ENCODE measurements at places on chromosomes 11 and 22.
A peak's percentile ranks its signal among the peaks of the same experiment; 100 is the strongest.

- DNase-seq, result no peak
Observed at GRCh38 chr22:38016182-38017151, 32.1 kb upstream of the SOX10 start.

DNA sequence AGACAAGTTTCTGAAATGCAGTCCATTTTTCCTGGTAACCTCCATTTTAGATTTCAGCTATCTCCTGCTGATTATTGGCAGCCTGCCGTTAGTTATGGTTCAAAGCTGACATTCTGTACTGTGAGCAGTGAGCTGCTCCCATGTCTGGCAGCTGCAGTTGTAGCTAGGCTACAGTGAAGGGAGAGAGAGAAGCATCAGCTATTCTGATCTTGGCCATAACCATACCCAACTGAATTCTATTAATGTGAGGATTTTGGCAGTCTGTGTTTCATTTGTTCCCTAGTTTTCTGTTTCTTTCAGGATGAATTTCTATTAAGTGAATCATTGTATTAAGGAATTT lies 33.4 kb downstream of the SIK2 start:
- peak; percentile 20 for DNase-seq

DNA sequence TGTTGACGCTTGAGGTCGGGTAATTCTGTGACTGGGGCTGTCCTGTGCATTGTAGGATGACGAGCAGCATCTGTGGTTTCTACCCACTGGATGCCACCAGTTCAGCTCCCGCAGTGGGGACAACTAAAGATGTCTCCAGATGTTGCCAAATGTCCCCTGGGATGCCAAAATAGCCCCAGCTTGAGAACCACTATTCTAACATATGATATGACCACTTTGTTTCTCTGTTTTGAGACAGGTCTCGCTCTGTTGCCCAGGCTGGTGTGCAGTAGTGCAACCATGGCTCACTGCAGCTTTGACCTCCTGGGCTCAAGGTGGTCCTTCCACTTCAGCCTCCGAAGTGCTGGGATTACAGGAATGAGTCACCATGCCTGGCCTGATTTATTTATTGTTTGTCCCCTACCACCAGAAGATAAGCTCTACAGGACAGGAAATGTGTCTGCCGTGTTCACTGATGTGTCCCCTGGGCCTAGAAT lies 4.4 kb upstream of the MEN1 start:
- DNase-seq, result no peak

DNA sequence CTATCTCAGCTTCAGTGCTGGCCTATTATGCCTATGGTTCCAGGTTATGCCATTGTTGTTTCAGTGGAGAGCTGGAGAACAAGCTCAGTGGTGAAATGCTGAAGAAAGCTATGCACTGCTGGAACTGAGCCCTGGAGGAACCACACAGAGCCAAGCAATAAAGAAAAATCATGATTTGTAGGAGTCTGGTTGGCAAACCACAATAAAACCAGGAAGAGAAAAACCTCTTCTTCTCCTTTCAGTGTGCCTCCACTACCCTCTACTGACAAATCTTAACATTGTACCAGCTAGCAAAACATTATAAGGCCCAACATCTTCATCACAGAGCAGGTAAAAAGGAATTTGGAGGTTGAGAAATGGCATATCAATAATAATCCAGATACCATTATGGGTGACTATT lies 5.3 kb downstream of the OR51F2 start:
- no peak for DNase-seq

- no peak for DNase-seq
Observed at GRCh38 chr22:23499845-23500500, 80.1 kb downstream of the IGLL1 start.

DNA sequence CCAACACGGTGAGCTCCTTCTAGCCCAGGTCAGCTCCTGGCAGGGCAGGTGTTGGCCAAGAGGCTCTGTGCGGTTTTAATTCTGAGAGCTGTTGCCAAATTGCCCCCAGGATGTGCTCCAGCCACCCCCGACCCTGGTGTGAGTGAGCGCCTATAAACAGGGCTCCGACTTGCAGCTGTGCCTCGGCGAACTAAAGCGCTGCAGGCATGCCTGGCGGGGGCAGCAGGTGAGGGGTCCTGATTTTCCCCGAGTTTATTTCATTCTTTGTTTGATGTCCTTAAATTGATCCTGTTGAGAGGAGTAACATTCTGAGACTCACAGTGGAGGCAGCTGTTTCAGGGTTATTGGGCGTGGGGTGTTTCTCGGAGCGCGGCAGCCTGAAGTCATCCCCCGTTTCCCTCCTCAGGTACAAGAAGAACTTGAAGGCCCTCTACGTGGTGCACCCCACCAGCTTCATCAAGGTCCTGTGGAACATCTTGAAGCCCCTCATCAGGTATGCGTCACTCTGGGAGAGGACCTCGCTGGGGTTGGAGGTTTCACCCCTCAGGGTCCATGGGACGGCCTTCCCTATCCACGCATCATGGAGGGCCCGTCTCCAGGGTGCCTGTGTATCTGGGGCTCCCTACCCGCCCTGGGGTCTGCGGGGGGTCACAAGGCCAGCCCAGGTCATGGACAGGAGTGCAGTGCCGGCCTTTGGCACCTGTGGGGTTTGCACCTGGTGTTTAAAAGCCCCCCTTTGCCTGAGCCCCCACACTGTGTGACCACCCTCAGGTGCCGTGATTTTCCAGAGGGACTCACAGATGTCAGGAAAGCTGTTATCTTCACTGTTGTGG lies 62.1 kb downstream of the ARHGAP8 start:
- DNase-seq, result no peak

DNA sequence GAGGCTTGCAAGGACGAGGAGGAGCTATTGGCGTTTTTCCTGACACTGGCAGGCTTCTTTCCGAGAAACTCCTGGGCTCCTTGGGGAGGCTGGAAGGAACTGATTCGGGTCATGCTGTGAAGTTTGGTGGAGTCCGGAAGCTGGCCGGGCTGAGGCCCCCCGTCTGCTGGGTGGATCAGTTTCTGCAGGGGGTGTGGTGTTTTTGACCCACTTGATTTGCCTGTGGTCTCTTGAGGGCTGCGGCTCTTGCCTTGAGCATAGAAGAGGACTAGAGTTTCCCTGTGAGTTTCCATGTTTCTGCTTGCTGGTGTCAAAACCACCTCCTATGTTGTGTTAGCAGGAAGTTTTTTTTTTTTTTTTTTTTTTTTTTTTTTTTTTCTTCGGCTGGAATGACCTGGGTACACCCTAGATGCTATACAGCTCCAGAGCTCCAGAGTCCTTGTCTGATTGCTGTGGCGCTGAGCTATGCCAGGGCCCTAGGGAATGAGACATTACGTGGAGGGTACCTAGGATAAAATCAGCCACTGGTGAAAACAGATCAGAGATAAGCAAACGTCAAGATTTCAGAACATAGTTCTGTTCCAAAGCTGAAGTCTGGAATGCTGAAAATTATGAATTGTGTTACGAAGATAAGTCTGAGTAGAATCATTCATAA lies 728 bp downstream of the TBC1D22A start:
- DNase-seq, result no peak

DNA sequence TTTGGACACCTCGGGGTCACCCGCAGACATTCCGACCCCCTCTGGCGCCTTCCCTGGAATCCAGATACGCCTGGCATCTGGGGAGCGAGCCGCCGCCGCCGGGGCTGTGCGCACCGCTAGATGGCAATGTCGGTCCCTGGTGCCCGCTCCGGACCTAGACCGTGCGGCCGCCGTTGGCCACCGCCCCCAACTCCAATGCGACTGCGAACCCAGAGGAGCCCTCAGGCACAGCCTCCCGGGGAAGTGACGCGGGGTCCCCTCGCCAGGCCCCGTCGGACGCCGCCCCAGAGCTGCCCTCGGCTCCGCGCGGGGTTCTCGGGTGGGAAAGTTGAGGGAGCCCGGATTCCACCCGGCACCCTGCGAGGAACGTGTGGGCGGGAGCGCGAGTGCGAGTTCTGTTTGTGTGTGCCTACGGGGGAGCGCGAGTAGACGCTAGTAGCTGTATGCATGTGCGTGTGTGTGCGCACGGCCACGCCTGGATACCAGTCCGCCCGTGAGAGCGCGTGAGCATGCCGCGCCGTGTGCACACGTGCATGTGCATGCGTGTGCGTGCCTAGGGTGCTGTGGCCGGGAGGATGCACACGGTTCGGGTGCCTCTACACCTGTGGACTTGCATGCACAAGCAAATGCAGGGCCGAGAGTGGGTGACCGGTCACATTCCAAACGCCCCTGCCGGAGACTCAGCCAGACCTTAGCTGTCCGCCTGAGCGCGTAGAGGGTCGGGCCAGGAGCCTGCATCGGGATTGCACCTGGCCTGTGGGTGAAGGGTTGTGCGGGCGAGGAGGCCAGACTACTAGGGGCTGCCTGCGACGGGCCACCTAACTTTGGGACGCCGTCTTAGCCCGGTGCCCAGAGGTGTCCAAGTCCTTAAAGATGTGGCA lies 1.9 kb downstream of the CHRM4 start:
- peak; percentile 83 for DNase-seq

GRCh38 chr22:16819249-16819648 lies 6.0 kb downstream of the XKR3 start:
- DNase-seq, result no peak

DNA sequence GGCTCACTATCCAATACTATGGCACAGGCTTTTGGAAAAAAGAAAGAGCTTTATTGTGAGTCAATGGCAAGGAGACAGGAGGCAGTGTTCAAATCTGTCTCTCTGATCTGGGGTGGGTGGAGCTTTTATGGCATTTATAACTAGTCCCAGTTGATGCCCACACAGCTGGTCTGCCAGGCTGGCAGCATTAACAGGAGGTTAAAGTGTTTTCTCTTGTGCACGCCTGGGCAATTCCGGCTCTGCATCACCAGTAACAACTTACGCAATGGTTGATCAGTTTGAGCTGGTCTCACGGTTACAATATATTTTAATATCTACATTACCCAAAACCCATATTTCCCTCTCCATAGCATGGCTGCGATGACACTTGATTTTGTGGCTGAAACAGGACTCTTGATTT lies 15.1 kb upstream of the SMIM38 start:
- no peak for DNase-seq

GRCh38 chr11:64619811-64620380 lies 28.9 kb downstream of the SLC22A12 start:
- peak; percentile 66 for DNase-seq

GRCh38 chr22:25447067-25447685 lies 117.3 kb upstream of the GRK3 start:
- peak; percentile 25 for DNase-seq

DNA sequence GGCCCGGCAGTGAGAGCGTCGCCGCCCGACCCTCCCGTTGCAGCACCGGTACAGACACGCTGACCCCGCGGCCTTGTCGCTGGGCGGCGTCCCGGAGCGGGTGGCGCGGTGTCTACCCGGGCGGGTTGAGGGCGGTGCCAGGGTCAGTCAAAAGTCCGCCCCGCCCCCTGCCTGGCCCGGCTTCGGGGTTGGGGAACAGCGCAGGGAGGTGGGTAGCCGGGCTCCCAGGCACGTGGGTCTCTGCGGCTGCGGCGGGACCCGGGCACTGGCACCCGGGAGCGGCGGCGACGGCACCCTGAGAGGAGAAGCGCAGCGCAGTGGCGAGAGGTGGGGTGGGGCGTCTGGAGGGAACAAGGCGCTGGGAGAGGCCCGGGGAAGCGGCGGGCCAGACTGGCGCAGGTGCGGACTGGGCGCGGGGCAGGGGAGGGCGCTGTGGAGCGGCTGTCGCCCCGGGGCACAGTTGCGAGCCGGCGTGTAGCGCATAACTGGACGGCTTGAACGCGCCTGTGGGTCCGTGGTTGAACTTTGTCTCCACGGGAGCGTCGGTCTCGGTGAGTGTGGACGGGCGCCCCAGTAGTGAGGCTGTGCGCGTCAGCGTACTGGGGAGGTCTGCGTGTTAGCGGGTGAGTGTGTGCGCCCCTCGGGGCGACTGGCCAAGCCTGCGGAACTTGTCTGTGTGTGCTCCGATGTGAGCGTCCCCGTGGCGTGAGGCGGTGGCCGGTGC lies at the start of gene P2RY2:
Gene P2RY2, plus strand, starts transcription at position 176 of the 724 bp plus-strand sequence. CDS start 15,879 bp downstream, outside the sequence.
- DNase-seq, result peak; percentile 69

- no peak for DNase-seq
Observed at GRCh38 chr22:45993841-45994240, 16.9 kb upstream of the WNT7B start.

DNA sequence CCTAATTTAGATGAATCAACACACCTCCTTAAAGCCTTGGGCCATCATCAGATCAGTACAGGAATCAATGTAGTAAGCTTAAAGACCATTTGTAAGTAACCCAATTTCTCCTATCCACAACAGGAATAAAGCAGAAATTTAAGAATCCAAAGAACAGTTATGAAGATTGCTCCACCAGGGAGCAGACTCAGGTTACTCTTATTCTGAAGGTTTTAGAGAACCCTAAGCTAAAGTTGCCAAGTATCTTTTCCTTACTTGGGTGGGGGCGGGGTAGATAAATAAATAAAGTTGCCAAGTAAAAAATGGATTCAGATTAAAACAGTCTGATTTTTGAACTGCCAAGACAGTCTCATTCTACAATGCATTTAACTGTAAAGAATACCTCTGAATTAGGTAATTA lies 18.1 kb downstream of the CKAP5 start:
- no peak for DNase-seq

DNA sequence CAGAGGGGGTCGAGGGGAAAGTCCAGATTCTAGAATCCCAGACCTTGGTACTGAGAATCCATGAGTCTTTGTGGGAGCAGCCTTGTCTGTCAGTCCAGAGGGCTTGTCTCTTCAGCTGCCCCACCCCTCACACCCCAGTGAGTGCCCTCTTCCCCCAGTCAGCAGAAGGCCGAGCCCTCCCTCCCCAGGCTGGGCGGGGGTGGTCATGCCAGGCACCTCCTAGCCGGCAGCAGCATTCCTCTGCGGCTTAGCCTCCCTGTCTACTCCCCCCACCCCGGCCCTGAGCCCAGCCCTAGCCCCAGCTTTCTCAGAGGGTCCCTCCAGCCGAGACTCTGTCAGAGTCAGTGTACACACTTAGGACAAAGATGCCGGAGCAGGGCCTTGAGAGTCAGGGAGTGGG lies 4.6 kb downstream of the SOX10 start:
- no peak for DNase-seq

DNA sequence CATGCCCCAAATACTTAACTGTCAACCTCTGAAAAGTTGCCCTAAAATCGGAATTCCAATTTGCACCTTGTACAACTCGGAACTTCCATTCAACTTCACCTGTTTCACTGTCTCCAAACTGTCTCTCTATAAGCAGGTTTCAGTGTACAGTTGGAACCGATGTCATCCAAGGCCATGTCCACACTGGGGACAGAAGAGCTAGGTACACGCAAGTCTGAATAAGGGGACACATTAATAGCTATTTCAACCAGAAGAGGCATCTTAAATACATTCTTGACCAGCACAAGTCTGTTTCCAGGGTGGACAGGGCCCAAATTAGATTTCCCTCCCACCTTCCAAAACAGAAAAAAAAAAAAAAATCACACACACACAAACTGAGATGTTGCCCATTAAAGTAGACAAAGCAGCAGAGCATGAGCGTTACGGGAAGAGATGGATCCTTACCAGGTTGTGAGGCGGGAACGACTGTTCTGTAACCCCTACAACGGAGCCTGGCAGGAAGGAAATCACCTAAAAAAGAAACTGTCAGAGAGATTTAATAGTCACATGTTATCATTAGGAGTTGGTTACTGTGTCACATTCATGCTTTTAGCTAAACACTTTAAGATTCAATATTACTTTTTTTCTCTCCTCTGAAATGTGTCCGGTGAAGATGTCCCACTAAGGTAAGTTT lies 1.7 kb downstream of the CREBZF start:
- peak; percentile 11 for DNase-seq

GRCh38 chr22:39559456-39560105 lies 11.0 kb upstream of the CACNA1I start:
- DNase-seq, result peak; percentile 14
